Activated CD8-positive, alpha-beta memory T cell treated with anti-CD3 and anti-CD28 coated beads, Interleukin-2, amount 10 ng/mL, durations not matched to agents 7 days and 5 days (primary cell): ENCODE measurements at places on chromosomes 12 and 14. TPM values are rescaled to one million over a fixed set of nuclear protein-coding genes. Genes with fewer than 3 reads are reported as not detected.

Gene PLBD1
- total RNA-seq: not detected

Gene DENND5B
- 0.26 TPM for total RNA-seq

Gene OR4K2
- total RNA-seq: not detected

Gene GALNT8
- total RNA-seq: 1.1 TPM

Gene ACSM4
- not detected for total RNA-seq
